CD4-positive, alpha-beta T cell treated with Interleukin-6 at 100 ng/mL for 8 hours (primary cell): ENCODE measurements at places on chromosomes 3 and 15.

DNA sequence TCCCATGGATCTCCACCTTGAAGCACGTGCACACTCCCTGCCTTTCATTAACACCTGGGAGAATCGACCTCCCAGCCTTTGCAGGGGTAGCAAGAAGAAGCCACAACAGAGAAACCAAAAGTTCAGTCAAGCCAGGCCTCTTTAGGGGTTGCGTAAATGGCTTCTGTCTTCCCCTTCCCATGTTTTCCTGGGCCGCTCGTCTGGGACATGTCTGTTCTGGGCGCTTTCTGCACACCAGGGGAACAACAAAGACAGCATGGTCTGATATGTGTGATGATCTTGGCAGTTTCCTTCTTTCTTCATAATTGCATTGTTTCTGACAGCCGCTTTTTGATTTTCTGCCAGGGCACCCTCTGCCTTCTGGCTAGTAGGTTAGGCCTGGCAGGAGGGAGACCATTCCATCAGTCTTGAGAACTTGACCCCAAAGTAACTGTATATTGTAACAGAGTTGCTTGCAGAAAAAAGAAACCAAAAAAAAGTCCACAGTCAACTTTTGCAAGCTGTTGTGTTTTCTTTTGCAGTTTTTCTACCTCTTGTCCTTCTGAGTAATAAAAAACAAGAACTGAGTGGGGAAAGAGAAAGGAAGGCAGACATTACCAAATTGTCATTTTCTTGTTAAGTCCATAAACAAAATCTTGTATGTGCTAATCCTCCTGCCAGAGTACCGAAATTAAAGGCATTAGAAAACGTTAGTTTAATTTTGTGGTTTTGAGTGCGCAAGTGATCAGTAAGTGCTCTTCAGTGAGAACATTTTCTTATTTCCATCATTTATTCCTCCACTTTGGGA lies 56.0 kb upstream of the FURIN start:
- no peak for DNase-seq

GRCh38 chr3:58575971-58576652 lies 1.1 kb downstream of the FAM107A start:
- no peak for DNase-seq

DNA sequence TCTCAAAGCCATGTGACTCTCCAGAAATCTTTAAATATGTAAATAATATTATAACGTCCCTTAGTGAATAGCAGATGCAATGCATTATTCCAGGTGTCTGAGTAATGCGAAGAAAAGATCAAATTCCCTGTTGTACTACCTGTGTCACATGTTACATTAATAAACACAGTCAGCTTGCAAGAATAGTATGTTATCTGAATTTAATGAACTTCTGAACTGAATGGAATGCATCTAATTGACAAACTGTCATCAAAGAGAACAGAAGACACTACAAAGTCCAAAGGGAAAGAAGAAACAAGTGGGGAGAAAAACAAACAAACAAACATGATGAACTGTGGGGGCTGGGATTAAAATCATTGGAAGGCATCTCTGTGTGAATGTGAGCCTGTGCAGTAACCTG lies 508.8 kb downstream of the LPP start:
- no peak for DNase-seq

GRCh38 chr3:140842984-140843649 lies 98.5 kb upstream of the SLC25A36 start:
- DNase-seq: no peak

DNA sequence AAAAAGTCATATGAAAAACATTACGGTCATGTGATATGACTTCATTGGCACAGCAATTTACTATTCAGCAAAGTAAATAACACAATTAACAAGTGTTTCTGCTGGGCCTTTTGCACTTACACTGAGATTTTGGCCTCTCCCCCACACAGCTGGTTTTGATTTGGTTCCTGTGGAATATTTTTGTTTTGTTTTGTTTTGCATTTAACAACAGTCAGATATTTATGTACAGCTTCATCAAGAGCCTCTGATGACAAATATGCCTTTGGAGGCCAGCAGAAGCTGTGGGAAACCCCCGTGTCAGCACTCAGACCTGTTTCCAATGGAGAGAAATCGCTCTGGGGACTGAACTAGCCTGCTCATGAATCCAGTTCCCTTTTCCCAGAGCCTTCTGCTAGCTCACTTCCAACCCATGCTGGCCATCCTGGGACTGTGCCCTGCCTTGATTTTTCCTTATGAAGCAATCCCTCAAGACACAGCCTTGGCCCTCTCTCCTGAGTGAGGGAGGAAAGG lies 161.9 kb downstream of the ATG7 start:
- no peak for DNase-seq

GRCh38 chr3:12157026-12157425 lies 1.7 kb downstream of the TIMP4 start:
- DNase-seq: no peak

DNA sequence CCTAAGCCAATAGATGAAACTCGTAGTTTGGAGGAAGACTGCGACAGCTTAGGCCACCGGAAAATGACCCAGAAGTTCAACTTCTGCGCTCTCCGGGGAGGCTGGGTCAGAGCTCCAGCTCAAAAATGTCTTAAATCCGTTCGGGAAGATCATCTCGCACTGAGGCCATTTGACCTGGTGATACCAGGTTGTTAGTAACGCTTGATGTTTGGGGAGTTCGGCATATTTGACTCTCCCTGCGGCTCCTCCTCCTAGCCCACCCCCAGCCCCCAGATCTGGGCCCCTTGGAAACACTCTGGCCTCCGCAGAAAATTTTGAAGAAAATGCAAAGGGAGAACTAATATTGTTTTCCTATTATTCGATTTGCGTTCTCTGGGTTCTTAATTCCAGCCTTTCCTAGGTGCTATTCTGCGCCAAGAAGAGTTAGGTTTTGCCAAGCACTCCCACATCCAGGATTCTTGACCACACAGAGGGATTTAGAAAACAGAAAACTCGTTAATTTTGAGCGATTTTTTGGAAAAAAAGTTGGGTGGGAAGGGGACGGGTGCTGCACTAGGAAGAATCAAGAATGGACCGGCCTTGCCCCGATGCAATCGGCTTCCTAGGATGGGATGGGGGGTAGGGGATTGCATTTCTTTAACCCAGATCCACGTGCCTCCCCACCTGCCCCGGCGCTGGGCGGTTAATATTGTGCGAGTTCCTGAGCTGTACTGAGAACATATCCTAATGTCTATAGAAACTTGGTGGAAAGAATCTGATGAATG lies 50.0 kb downstream of the ZIC4 start:
- no peak for DNase-seq

GRCh38 chr3:58591517-58592510 lies 14.6 kb upstream of the FAM107A start:
- no peak for DNase-seq
